ENCODE measurements at places on chromosomes 7 and 10.
A peak's percentile ranks its signal among the peaks of the same experiment; 100 is the strongest.

DNA sequence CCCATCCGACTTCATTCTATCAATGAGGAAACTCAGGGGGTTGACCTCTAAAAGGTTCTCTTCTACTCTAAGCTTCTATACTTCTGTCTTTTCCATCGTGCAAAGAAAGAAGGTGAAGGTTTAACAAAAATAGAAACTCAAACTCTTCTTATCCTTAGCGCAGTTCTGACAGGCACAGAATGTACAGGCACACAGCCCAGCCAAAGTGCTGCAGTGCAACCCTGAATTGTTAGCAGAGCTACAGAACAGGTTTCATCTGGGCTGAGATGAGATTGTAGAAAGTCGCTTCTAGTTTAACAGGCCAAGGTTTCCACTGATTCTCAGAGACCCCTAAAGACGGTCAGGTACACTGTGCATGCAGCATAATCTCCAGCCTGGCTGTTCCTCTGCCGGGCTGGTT, 79.3 kb upstream of the AFAP1L2 start:
- no peak for DNase-seq

DNA sequence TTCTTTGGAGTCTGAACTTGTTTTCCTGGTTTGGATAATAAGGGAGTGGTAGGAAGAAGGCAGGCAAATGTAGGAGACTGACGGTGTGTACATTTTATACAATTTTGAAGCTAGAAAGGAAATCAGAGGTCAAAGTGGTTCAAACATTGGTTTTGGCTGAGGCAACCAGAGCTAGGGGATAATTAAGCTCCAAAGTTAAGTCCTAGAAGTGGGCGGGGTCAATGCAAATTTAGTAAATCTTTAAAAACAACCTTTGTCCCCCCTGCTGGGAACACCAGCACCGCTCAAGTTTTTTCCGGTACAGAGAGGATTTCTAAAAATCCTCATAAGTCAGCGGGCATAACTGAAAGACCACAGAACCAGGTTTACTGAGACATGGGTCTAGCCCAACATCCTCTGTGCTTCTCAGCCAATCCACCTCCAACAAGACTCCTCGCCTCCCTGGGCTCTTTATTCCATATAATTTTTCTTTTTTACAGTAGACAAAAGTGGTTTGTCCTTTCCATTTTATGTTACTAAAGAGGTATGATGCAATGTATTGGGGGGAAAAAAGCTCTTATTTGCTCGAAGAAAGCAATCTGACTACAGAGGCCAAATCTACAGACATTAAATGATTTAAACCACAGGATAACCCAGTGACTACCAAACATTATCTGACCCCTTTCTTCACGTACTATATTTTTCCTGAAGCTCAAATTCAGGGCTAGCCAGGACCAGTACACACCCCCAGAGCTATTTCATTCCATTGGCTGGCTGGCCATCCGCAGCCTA, 1.6 kb downstream of the GLUD1 start:
- no peak for DNase-seq

GRCh38 chr7:69374044-69374425, 224.2 kb upstream of the AUTS2 start:
- no peak for DNase-seq

GRCh38 chr10:47406870-47407691, 23.0 kb upstream of the ZNF488 start:
- DNase-seq: peak; percentile 97

GRCh38 chr10:80784695-80785094, 247.0 kb downstream of the SH2D4B start:
- no peak for DNase-seq

DNA sequence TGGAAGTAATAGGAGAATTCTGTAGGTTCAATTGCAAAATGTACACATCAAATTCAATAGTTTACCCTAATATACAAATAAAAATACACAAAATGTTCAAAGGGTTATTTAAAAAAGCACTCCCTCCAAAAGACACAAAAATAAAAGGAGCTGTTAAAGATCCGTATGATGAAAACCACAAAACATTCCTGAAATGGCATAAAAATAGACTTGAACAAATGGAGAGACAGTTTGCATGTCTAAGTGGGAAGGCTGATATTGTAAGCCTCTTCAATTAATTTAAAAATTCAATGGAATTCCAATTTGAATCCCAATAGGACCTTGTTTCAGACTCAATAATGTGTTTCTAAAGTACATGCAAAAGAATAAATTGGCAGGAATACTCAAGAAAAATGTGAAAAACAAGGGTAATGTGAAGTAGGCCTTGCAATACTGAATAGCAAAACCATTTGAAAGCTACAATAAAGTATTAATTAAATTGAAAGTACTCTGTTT, 38.0 kb upstream of the INSYN2A start:
- no peak for DNase-seq

DNA sequence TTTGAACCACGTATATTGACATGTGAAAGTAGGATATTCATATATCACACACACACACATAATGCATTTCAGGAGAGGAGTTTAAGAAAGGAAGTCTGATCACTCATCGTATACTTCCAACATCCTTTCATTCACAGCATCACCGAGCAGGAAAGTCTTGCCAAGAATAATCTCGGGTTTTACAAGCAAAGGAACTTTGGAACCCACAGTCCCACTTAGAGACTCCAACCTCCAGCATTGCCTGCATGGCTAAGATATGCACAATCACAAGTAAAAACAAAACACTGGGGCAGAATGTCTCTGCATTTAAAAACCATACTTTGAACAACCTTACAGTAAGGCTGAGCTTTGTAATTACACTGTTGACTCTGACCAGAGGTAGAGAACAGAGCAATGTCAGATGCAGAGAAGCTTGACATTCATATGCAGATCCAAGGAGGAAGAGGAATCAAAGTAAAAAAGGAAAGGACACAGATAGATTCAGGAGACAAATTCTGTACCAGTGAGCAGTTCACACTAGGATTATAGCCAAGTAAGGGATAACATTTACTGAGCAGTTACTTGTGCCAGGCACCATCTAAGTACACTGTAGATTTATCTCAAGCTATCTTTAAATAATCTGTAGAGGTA, 14.8 kb downstream of the THSD7A start:
- no peak for DNase-seq

- DNase-seq: no peak
Observed at GRCh38 chr10:12469345-12469744, 120.0 kb downstream of the CAMK1D start.

DNA sequence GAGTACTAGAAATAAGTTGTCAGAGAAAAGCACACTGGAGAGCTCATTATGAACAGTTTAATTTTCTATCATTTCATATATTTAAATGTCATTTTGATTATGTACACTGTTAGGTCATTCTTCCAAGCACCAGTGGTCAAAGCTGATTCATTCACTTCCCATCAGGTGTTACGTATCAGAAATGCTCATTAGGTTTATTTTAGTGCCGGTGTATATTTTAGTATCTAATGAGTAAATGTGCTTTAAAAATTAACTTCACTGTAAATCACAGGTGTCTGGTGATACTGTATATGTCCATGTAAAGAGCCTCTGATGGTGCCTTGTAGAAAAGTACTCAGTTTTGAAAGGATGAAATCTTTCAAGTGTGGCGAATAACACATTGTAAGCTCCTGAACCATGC, 3.5 kb downstream of the DMTF1 start:
- DNase-seq: no peak

- no peak for DNase-seq
Observed at GRCh38 chr7:33760834-33761233, 144.5 kb upstream of the BMPER start.

DNA sequence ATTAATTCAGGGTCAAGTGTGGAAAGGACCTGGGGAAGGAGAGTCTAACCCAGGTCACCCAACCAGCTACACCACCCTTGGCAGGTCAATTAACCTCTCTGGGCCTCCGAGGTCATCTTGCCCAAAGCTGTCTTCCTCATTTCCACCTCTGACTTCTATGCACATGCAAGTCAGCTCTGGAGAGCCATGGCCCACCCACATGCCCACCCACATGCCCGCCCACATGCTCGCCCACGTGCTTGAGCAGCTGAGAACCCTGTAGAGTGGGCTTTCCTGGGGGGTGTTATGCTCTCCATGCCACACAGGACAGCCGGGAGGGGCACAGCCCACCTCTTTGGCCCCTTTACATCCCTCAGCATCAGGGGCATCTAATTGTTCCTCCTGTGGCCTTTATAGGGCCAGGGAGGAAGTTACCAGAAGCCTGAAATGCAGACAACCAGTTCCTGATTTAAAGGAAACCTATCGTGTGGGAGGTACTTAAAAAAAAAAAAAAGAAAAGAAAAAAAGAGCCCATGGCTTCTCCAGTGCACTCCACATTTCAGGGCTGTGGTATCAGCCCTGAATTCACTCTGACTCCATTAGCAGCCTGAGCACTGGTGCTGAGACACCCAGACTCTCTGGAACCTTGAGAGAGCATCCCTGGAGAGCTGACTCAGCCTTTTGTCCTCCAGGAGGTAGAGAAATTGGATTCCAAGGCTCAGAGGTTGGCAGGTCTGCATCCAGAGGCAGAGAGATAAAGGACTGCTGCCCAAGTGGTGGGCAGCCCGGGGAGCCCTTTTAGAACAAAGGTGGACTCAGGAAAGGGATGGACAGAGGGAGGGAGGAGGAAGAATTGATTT, 176.2 kb upstream of the ZMIZ1 start:
- DNase-seq: peak; percentile 68

- DNase-seq: no peak
Observed at GRCh38 chr7:30335763-30336487, 51.5 kb downstream of the ZNRF2 start.

- no peak for DNase-seq
Observed at GRCh38 chr10:21368728-21369425, 156.6 kb downstream of the SKIDA1 start.

DNA sequence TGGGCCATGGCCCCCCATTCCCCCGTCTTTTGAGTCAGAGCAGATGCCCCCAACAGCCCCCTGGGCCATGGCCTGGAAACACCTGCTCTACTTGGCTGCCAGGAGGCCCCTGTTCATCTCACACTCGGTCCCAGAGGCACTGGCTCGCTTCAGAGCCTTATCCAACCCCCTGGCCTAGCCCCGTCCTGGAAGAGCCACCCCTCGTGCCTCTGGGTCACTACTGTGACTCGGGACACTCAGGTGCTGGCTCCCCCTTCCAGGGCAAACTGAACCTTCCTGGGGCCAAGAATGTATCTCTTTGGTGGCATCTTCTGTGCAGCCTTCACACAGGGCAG, 7.0 kb downstream of the POLR2J start:
- DNase-seq: no peak

- peak; percentile 63 for DNase-seq
Observed at GRCh38 chr7:118080947-118081346, 103.0 kb upstream of the LSM8 start.

- DNase-seq: no peak
Observed at GRCh38 chr7:84107259-84107658, 87.3 kb downstream of the SEMA3A start.

DNA sequence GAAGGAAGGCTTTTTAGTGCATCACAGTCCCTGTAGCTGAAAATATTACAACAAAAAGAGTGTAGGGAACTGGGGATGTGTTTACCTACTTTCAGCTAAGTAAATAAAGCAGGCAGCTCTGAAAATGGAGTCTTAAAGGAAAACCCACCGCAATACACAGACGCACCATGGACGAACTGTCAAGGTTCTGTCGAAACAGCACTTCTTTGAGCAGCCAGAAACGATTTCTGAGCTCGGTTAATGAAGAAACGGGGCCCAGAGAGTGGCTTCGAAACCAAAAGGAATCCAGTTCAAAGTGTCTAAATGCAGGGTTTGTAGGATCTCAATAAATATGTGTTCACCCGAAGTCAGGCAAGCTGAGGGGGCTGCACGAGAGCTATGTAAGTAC, 275.4 kb upstream of the NEBL start:
- DNase-seq: no peak

- DNase-seq: peak; percentile 57
Observed at GRCh38 chr10:13776861-13777311, 190.1 kb downstream of the PRPF18 start.

GRCh38 chr7:99142727-99143520, 984 bp downstream of the SMURF1 start:
- DNase-seq: peak; percentile 99

GRCh38 chr10:110780704-110781103, 91.0 kb upstream of the PDCD4 start:
- DNase-seq: no peak

GRCh38 chr10:71230656-71231025, 18.3 kb downstream of the UNC5B start:
- no peak for DNase-seq

GRCh38 chr10:86155054-86155921, 211.3 kb downstream of the GRID1 start:
- no peak for DNase-seq

GRCh38 chr7:74606101-74606908, 51.2 kb upstream of the GTF2I start:
- DNase-seq: peak; percentile 63

GRCh38 chr7:64628192-64628591, 37.7 kb upstream of the ZNF107 start:
- no peak for DNase-seq

GRCh38 chr7:25854608-25855497, 297.1 kb upstream of the NFE2L3 start:
- DNase-seq: peak; percentile 98

GRCh38 chr10:3693022-3693697, 91.8 kb downstream of the KLF6 start:
- DNase-seq: no peak

DNA sequence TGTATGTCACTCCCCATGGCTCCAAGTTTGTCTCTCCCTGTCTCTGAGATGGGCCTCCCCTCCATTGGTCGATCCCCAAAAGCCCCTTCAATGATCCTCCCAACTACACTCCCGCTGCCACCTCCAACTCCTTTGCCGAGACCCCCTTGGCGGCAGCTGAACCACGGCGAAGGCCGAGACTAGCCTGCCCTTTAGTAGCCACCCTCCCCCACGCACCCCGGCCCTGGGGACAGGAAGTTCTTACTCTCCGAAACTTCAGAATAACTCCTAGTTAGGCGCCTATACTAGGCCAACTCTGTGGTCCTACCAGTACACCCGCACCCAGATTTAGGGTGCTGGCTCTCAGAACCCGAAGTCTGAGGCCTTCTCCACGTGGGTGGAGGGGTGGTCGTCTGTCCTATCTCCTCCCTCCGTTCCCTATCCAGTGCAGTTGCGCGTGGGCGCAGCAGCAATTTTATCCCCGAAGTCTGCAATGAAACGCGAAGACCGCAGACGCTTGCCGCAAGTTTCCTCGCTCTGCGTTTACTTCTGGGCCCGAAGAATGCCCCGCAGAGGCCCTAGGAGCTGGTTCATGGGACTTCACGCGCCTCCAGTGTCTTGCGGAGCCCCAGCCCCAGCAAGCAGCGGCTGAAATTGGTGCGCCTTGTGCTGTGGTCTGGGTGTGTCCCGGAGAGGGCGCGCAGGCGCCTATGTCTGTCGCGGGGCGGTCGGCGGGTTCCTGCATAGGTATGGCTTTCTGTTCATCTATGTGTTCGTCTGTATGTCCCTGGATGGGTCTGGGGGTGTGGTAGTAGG, 82.6 kb upstream of the SLF2 start:
- DNase-seq: peak; percentile 64

DNA sequence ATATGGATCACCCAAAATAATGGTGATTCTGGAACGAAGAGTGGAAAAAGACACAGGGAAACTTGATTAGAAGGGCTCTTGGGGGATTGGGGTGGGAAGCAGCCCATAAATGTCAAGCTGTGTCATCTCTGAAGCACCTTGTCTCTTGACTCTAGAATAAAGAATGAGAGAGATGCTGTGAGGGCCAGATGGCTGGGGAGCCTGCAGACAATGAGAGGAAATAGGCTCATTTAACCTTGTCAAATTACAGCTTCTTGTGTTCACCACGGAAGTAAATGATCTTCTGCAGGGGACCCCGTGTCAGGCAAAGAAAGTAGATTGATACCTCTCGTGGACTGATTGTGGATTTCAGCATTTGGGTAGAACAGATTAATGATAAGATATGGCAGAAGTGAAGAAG, 159.3 kb downstream of the ST7 start:
- DNase-seq: no peak
